ENCODE measurements at places on chromosomes 2 and 18. TPM values are rescaled to one million over a fixed set of nuclear protein-coding genes. Genes with fewer than 3 reads are reported as not detected.

RNF181 gene
- 90.9 TPM for total RNA-seq

PAX8 gene
- 2.0 TPM for total RNA-seq

DNA sequence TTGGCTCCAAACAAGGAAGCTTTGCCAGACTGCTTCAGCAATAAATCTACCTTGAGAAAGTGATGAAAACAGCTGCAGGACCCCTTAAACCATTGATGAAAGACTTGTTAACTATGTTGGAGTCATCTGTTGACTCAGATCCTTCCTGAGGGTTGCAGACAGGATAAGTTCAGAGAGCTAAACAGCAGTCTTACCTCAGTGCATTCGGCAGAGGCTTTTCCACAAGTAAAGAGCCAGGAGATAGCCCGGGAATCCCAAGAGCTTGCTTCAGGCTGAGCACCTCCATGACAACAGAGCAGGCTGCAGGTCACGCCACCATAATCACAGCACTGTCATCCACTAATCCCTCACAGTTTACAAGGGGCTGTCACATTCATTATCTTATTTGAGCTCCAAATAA, 23.7 kb downstream of the KIAA2012 start:
- DNase-seq, result no peak

GRCh38 chr2:168165397-168165796, 82.0 kb downstream of the STK39 start:
- DNase-seq, result peak; percentile 7

OR6B2 gene
- total RNA-seq, result not detected

GRCh38 chr2:191152482-191153240, 1.9 kb upstream of the STAT4 start:
- no peak for DNase-seq

SERPINB10 gene
- not detected for total RNA-seq

GRCh38 chr2:200482194-200482593, 27.7 kb downstream of the KCTD18 start:
- no peak for DNase-seq

DNA sequence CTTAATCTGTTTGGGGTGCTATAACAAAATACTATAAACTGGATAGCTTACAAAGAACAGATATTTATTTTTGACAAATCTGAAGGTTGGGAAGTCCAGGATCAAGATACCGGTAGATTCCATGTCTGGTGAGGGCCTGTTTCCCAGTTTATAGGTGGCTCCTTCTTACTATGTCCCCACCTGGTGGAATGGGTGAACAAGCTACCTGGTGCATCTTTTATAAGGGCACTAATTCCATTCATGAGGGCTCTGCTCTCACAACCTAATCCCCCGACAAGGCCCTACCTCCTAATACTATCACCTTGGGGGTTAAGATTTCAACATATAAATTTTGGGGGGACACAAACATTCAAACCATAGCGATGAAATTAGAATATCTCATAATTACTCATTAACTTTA, 15.6 kb upstream of the NEMP2 start:
- DNase-seq, result no peak

DNA sequence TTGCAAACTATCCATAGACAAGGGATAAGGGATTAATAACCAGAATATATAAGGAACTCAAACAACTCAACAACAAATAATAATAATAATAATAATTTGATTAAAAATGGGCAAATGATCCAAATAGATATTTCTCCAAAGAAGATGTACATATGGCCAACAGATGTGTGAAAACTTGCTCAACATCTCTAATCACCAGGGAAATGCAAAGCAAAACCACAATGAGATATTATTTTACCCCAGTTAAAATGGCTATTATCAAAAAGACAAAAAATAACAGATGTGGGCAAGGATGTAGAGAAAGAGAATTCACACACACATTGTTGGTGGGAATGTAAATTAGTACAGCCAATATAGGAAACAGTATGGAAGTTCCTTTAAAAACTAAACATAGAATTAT, 26.9 kb downstream of the DNAH7 start:
- DNase-seq, result no peak

DNA sequence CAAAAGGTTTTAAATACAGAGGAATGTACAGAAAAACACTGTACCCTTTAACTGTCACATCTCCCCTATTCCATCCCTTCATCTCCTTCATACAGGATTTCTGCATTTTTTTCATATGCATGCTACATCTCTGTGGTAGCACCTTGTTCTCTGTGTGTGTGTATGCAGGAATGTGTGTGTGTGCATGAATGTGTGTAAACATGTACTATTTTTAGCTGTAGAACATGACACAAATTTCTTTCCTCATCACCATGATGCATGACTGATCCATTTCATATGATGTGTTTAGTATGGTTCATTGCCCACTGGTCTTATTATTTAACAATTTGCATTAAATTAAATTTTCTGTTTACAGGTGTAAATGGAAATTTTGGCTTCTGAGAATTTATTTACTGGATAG, 21.5 kb upstream of the ZEB2 start:
- no peak for DNase-seq

DNA sequence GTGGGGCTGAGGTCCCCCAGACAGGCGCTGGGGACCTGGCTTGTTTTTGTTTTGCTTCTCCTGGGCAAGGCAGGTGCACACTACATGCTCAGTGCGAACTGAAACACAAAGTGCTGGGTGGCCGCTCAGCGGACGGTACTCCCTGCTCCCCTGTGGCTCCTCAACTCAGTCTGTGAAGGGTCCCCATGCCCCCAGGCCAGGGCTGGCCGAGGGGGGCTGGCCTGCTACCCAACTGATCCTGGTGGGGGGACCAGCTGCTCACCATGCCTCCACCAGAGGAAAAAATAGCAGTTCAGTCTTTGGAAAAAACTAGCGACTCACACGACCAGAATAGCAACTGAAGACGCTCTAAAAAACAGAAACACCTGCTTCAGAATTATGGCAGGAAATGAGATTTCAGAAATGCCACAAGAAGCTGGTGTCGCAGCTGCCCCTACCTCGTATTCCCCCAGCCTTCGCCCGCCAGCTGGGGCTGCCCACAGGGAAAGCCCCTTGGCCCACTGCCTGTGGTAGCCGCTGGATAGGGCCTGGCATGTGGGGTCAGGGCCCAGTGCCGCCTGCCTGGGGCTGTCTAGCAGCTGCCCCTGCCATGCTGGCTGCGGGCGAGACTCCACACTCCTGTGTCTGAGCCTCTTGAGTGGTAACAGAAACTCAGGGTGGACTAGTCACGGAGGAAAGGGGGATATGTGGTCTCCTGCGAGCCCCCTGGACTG, 43.7 kb downstream of the MEX3C start:
- peak; percentile 72 for DNase-seq

DNA sequence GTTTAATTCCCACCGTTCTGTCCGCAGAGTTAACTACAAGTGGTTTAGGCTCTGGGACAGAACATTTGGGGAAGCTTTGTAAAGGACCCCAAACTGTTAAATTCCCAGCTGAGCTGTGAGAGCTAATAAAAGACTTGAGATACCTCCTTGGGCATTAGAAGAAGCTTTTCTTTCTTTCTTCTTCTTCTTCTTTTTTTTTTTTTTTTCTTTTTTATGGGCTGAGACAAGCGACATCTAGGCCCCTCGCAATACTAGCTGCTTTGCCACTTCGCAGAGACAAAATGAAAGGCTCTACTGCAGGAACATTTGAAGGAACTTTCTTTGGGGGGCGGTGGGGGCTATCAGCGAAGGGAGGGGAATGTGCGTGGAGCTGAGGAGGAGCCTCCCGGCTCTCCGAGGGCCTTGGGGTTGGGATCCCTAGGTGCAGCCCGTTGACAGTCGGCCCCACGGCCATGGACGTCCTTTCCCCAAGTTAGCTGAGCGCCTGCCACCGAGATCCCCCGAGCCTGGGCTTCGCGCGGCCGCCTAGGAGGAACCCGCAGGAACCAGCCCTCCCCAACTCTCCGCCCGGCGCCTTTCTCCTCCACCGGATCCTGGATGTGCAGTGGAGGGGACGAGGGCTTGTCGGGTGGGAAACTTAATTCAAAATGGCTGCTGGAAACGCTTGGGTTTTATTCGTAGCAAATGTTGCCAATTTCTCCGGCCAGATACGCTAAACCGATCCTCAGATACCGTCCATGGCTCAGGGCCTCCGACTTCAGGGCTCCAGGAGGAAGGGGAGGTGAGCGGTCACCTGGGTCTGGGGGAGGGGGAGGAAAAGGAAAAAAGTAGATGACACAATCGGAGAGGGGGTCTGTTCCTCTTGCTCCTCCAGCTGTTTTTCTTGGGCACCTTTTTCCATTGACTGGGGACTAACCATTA, 4.2 kb downstream of the MEIS1 start:
- no peak for DNase-seq

DNA sequence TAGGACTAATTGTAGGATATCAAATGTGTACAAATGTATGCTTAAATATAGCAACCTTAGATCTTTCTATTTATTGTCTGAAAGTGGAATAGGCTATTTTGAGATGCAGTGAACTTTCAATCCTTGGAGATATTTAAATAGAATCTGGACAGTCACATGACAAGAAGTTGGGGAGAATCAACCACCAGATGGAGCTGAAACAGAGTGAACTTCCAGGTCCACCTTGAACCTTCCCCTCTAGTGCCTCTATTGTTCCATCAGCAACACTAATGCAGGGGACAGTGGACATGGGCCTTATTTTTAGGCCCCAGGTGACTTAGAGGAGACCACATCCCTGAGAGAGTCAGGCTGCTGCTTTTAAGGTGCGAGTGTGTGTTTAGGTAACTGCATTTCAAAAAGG, 37.0 kb upstream of the CRIM1 start:
- DNase-seq, result no peak

RAD51AP2 gene
- not detected for total RNA-seq

- DNase-seq, result no peak
Observed at GRCh38 chr18:56470406-56471351, 167.7 kb downstream of the TXNL1 start.

LBX2 gene
- 0.18 TPM for total RNA-seq

FBLN7 gene
- total RNA-seq, result 8.8 TPM

RESP18 gene
- not detected for total RNA-seq

- no peak for DNase-seq
Observed at GRCh38 chr2:35293261-35293660, 1062.3 kb upstream of the CRIM1 start.

DNA sequence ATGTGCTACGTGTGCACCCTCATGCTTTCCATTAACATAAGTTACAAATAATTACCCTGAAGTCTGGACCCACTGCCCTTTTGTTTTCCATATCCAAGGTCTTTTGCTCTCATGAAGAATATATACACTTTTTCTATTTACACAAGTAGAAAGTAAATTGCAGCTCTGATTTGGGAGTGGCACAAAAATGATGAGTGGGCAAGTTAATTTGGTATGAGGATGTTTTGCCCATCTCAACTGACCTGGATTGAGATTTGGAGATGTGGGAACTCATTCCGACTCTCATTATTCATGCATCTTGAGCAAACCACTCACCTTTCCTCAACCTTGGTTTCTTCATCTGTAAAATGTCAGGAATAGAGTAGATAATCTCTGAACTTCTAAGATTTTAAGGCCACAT, 53.6 kb upstream of the TMEM17 start:
- no peak for DNase-seq

COPS7B gene
- 50.2 TPM for total RNA-seq

- peak; percentile 48 for DNase-seq
Observed at GRCh38 chr2:8803658-8804379, 33.6 kb downstream of the KIDINS220 start.

GRCh38 chr2:52861596-52861995, 906.0 kb upstream of the CHAC2 start:
- no peak for DNase-seq

GREB1L gene
- total RNA-seq, result not detected

- DNase-seq, result no peak
Observed at GRCh38 chr2:7674606-7675005, 757.4 kb downstream of the RNF144A start.

DNA sequence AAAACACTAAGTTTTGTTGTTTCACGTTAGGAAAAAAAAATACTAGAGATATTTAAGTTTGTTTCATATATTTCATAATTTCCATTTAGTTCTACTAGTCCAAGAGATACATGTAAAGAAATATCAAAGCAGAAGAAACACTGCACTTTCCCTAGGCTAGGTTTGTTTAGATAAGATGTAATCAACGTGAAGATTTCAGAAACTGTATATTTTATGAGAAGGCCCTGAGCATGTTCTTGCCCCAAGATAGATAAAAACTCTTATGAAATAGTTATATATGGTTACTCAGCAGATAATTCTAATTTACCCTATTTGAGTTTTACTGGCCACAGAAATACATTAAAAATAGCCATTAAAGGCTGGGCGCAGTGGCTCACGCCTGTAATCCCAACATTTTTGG, 143.6 kb upstream of the CBLN2 start:
- DNase-seq, result no peak

ANKRD53 gene
- total RNA-seq, result 0.21 TPM

DNA sequence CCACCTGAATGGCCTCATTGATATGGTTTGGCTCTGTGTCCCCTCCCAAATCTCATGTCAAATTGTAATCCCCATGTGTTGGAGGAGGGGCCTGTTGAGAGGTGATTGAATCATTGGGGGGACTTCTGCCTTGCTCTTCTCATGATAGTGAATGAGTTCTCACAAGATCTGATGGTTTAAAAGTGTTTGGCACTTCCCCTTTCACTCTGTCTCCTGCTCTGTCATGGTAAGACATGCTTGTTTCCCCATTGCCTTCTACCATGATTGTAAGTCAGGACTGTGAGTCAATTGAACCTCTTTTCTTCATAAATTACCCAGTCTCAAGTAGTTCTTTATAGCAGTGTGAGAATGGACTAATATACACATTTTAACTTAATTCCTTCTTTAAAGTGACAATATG, 146.8 kb upstream of the KCNJ3 start:
- DNase-seq, result no peak

MPP4 gene
- not detected for total RNA-seq

UGGT1 gene
- total RNA-seq, result 50.1 TPM

GRCh38 chr2:147634826-147635225, 210.0 kb upstream of the ACVR2A start:
- no peak for DNase-seq

- DNase-seq, result no peak
Observed at GRCh38 chr2:15040429-15041084, 408.0 kb downstream of the LRATD1 start.

DNA sequence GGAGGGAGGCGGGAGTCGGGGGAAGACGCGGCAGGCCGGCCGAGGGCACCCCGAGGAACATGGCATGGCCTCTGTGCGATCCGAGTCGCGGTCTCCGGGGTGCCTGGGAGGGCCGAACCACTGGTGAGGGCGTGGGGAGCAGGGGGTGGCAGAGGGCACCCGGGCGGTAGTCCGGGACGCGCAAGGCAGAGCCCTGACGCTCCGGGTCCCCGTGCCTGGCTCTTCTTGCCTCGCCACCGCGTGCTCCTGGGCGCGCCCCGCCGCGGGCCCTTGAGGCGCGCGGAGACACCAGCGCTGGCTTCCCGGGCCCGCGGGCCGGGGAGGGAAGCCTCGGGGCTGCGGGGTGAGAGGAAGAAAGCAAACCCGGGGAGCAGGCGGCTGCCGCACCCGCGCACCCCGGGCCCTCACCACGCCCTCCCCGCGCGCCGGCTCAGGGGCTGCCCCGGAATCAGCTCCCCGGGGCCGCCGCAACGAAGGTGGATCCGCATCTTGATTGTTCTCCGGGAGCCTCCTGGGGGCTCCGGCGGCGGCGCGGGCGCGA, 4.3 kb downstream of the SOX11 start:
- no peak for DNase-seq
